ENCODE measurements at places on chromosomes 16 and 17. TPM values are rescaled to one million over a fixed set of nuclear protein-coding genes. Genes with fewer than 3 reads are reported as not detected.

DNA sequence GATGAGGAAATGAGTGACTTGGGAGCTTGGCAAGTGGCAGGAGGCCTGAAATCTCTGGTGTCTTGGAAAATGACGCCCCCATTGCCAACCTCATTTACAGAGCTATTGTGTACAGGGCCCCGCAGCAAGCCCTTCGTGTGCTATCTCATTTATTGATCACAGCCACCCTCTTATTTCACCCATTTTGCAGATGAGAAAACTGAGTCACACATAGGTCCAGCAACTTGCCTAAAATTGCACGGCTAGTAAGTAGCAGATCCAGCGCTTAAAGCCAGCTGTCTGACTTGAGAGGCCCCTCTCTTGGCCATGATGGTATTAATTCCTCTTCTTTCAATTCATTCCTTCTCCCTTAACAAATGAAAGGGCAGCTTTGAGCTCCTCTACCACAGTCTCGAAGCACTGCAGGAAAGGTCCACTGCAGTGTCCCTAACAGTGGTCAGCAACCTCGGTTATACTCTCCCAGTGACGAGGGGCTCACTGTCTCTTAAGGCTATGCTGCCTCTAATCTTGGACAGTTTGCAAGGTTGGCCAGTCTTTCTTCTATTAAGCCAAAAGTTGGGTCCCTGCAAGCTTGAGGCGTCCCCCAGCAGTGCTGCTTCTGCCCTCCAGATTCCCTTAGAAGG is 162.2 kb downstream of the COPRS start:
- DNase-seq = no peak

GRCh38 chr17:32111141-32111771 is 31.0 kb upstream of the RHOT1 start:
- DNase-seq = peak; percentile 54

GRCh38 chr17:41419716-41420115 is 4.7 kb downstream of the KRT37 start:
- DNase-seq = no peak

DNAAF8 gene
- 0.91 TPM for total RNA-seq

MSLN gene
- total RNA-seq = 1.4 TPM
